ENCODE measurements at places on chromosomes 13 and 19.

- no peak for DNase-seq
Observed at GRCh38 chr19:44722131-44723121, 23.5 kb downstream of the CEACAM16 start.

DNA sequence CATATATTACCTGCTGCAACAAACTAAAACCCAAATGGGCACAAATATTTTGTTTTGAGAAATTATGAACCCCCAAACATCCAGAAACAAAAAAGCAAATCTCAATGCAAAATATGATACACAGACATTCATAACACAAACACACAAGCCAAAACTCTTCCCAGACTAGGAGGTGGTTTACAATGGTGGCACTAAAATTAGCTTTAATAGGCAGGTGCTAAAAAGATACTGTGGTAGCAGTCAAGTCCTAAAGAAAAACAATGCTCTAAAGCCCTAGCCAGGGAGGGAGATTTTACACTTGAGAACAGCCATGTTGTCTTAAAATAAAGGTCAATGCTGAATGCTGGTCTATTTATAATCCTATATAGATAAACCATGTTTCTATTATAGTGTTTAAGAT, 65.0 kb downstream of the DOCK9 start:
- no peak for DNase-seq

DNA sequence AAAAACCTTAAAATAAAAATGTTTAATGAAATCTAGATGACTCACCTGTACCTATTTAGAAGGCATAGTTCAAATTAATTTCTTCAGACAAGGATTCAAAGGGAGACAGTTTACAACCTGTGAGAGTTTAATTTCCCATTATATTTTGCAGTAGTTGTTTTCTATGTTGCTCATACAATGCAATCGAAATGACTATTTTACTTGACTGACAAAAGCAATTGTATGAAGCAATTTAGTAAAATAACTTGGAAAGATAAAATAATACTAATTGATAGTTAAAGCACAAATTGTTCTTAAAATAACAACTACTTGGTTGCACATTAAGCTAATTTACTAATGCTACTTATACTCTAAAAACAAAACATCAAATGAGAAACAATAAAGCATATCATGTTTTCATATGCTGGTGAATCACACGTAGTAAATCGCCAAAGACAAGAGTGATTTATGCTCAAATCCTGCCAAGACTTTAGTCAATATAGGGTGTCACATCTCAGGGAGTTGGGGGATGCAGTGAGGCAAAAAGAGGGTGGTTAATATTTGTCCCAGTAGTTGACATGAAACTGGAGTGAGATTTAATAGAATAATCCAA, 6.4 kb downstream of the DACH1 start:
- DNase-seq, result no peak

GRCh38 chr13:111344471-111345191, 24.2 kb downstream of the TEX29 start:
- no peak for DNase-seq

DNA sequence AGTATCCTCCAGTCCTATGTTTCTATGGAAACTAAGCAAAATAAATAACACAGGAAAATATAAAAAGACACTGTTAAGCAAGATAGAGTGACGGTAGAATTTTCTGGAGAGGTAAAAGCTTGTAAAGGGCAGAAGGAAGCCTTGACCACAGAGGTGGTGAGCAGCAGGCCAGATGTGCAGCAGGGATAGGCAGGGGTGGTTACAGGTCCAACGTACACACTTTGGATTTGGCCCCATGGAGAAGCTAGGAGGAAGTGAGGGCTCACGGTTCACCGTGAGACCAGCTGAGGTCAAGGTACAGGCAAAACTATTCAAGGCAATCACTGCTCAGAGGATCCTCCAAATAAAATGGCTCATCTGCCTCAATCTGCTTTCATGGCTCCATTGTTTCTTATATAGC, 242.8 kb downstream of the B3GLCT start:
- DNase-seq, result no peak

- DNase-seq, result no peak
Observed at GRCh38 chr13:30726192-30726591, 9.2 kb upstream of the ALOX5AP start.

GRCh38 chr13:47499358-47500150, 501.5 kb downstream of the SUCLA2 start:
- DNase-seq, result peak; percentile 20

- no peak for DNase-seq
Observed at GRCh38 chr19:5154799-5155426, 185.7 kb downstream of the PTPRS start.

DNA sequence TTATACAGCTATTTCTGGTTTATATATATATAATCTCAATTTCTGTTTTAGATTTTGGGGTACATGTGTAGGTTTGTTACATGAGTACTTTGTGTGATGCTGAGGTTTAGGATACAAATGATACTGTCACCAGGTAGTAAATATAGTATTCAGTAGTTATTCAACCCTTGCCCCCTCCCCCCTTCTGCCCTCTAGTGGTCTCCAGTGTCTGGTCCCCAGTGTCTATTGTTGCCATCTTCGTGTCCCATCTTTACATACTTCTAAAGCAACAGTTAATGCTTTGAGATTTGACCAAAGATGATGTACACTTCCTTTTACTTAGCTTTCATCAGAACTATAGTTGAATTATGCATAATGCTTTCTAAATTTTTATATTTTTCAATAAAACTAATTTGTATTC, 1623.4 kb upstream of the PRR20A start:
- DNase-seq, result no peak

DNA sequence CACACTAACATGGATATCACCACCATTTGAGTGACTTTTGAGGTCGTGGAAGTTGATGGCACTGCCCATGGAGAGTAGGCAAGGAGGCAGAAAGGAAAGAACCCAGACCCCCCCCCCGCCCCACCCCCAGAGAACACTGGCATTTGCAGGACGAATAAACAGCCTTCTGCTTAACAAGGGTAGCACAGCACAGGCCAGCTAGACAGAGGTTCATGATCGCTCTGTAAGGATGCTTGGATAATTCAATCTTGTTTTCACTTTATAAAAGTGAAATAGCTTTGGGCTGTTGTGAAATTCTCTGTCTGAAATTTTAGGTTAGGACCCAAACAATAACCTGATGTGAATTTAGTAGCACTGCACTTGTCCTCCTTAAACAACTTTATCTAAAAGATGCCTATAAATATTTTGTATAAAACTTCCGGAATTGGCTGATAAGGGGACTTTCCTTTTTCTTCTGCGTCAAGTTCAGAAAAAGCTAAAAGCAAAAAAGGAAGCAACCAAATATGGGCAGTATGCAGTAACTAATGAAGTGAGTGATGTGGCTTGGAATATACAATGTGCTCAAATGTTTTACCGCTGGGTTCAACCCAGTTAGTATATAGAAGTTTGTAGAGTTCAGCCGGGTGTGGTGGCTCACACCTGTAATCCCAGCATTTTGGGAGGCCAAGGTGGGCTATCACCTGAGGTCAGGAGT, 163.7 kb downstream of the SHISA2 start:
- no peak for DNase-seq

DNA sequence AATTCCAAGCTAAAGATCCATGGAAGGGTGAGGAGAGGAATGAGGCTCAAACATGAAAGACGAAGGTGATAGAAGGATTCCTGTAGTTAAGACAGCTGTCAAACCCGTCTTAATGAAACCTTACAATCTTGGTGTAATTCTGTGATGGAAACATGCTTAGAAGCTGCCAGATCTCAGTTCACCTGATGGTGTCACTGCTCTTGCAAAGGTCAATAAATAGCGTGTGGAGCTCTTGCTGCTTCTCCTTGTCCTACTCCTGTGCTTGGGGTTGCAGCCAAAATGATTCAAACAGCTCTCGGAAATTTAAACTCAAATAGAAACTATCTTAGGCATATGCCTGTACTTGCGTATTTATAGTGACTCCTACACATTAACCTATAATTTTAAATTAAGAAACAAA, 1705.0 kb downstream of the OLFM4 start:
- DNase-seq, result peak; percentile 1

DNA sequence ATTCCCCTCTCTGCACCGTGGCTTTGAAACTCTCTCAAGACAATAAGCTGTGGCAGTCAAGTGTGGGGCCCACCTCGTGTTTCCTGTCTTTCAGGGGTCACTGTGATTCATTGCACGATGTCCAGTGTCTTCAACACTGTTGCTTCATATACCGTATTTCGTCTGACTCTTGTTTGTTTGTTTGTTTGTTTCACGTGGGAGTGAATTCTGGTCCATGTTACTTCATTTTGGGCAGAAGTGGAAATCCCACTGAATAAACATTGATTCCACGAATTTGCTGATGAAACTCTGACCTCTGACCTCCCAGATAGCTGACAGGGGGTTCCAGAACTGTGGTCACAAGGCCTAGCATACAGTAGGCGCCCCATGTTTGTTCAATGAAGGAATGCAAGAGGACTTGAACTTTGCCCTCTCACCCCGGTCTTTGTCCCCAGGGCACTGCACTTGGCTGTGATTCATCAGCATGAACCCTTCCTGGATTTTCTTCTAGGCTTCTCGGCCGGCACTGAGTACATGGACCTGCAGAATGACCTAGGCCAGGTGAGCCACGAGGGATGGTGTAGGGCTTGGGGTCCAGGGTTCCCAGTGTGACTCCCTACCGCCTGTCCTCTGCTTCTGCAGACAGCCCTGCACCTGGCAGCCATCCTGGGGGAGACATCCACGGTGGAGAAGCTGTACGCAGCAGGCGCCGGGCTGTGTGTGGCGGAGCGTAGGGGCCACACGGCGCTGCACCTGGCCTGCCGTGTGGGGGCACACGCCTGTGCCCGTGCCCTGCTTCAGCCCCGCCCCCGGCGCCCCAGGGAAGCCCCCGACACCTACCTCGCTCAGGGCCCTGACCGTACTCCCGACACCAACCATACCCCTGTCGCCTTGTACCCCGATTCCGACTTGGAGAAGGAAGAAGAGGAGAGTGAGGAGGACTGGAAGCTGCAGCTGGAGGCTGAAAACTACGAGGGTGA, 5.1 kb downstream of the NFKBIB start:
- no peak for DNase-seq

GRCh38 chr13:73938372-73939070, 195.7 kb downstream of the KLF12 start:
- peak; percentile 48 for DNase-seq

GRCh38 chr19:3067563-3067962, 5.3 kb upstream of the TLE5 start:
- no peak for DNase-seq

- no peak for DNase-seq
Observed at GRCh38 chr13:82341116-82341515, 1541.2 kb downstream of the SLITRK1 start.

DNA sequence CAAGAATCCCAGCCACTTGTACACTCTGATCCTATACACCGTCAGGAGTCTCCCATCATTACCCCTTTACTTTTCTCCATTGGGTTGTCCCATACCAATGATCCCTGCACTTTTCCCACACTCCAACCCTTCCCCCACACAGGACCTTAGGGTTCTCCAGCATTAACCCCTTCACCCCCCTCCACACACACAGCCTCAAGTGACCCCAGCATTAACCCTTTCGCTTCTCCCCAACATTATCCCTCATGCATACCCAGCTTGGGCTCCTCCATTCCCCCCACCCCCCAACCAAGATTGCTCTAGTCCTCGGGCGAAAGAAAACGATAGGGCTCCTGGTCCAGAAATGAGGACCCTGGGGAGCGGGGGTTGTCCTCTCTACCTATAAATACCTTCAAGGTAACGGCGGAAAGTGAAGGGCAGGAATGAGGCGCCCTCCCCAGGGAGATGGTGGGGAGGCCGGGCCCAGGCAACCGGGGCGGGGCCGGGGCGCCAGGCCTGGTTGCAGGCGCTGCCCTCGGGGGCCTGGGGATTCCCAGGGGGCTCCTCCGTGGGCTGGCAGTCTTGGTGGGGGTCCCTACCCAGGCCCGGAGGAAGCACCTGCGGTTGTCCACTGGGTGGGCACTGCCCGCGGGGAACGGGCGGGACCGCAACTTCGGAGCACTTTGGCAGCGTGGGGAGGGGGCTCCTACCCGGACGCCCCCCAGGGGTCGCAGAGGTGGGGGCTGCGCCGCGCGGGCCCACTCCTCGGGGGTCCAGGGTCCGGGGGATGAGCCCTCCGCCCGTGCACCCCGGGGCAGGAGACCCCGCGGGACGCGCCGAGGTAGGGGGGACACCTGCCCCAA, 757 bp downstream of the WIZ start:
- DNase-seq, result no peak

DNA sequence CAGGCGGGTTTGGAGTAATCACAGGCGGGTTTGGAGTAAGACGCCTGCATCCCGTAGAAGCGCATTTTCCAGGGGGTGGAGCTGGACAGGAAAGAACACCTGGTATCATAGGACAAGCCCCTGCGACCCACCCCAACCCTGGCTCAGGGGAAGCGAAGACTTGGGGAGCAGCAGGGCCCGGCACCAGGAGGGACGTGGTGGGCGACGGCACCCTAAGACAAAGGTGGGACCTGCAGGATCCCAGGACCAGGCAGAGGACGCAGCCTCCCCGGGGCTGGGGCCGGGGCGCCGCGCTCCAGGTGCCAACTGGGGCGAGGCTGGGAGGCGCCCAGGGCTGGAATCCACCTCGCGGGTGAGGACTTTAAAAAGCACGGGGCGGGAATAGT, 520 bp downstream of the ZNF600 start:
- DNase-seq, result peak; percentile 16

DNA sequence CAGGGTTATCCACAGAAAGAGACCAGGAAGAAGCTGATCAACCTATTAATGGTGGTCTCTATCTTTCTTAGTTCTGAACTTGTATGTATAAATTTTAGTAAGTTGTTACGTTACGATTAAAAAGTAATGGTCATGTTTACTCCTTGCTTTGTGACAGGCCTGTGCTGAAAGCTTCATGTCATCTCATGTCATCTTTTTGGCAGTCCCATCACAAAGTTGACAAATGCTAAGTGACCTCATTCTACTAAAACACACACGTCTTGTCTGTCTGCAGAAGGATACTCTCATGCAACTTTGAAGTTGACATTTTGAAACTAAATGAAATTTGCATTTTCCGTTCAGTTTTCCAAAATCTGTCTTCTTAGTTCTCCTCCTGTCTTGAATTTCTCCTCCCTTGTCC, 345.9 kb downstream of the DNAJC15 start:
- DNase-seq, result no peak

- no peak for DNase-seq
Observed at GRCh38 chr19:35408284-35409171, 37.7 kb downstream of the GPR42 start.

GRCh38 chr19:8093740-8094139, 41.2 kb downstream of the CCL25 start:
- DNase-seq, result no peak

DNA sequence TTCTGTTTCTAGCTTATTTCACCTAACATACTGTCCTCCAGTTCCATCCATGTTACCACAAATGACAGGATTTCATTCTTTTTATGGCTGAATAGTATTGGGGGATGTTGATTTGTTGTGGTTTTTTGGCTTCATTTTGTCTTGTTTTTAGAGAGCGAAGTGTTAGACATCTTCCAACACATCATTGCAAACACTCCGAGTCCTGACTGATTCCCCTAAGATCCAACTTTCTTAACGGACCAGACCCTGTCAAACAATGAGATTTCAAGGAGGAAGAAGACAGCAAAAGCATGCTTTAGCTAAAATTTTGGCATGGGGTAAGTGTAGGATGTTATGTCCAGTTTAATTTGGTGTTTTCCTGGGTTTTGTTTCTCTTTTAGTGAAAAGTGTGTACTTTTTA, 3.8 kb upstream of the CASP14 start:
- no peak for DNase-seq

GRCh38 chr13:28376604-28377003, 118.3 kb downstream of the FLT1 start:
- no peak for DNase-seq

All from urothelium cell line (cell line).